Gastroesophageal sphincter (tissue), 4 donors: ENCODE measurements at places on chromosomes 4 and X. TPM values are rescaled to one million over a fixed set of nuclear protein-coding genes. Genes with fewer than 3 reads are reported as not detected.

Gene REPS2
- 23.1 TPM for total RNA-seq

DNA sequence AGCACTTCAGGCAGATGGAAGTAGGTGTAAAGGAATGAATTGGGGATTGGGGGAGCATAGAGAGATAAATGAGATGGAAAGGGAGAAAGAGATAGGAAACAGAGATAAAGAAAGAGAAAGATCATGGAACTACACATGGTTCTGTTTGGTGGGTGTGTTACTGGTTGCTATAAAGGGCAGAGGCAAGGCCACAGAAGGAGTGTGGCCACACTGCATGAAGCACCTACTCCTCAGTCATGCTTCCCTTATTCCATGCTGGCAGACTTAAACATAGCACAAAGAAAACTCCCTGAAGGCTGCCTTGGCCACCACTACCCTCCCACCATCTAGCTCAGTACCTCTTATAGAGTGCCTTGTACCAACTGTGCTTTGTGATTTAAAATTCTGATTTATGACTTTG, 56.9 kb downstream of the OPHN1 start:
- no peak for ATAC-seq

DNA sequence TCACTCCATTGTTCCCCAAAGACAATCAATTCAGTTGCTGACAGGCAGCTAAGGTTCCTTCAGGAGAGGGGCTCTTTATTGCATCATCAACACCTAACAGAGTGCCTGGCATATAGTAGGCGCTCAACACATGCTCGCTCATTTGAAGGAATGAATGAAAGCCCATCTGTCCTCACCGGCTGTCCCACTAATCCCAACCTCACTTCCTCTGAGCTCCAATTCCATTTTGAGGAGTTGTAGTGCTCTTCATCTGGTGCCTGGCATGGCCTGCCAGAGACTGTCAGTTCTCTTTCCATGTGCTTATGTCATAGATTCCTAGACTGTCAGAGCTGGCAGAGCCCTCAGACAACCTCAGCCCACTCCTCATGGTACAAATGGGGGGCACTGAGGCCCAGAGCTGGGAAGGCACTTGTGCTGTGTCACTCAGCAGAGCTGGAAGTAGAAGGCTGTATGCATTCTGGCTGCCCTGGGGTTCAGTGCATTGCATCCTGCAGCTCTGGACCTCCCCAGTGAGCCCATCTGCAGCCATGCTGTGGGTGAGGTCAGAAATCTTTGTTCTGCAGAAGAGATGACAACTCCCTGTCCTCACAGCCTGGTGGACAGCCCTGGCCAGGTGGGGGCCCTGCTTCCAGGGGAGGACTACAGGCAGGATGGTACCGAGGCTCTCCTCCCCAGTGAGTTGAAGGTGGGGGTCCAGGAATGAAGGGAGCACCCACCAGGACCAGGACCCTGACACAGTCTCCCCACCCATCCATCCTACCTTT, 134.9 kb upstream of the PJA1 start:
- no peak for ATAC-seq

GRCh38 chrX:46407753-46408130, 137.5 kb downstream of the ZNF674 start:
- ATAC-seq, result no peak
